ENCODE measurements at places on chromosomes 1 and 21.

- DNase-seq = no peak
Observed at GRCh38 chr1:81582467-81582986, 218.2 kb upstream of the ADGRL2 start.

GRCh38 chr1:175164751-175165150 lies 27.8 kb downstream of the KIAA0040 start:
- DNase-seq = no peak

GRCh38 chr1:212827831-212828278 lies 19.6 kb downstream of the SPATA45 start:
- no peak for DNase-seq

GRCh38 chr21:41745026-41745820 lies 21.6 kb downstream of the RIPK4 start:
- no peak for DNase-seq

DNA sequence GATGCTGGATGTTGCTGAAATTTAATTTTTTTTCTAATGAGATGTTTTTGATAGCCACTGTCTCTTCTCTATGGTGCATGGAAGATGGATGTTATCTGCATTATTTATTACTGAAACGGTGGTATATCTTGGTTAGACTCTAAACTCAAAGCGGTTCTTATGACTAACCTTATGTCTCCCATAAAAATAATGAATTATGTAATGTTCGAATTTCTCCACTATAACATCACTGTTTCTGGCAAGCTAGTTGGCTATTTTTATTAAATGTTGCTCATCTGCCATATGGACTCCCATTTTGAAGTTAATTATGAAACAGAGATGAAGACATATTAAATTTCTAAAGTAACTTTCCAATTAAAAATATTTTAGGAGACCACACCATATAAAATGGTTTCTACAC lies 808.6 kb upstream of the ADGRL4 start:
- no peak for DNase-seq

GRCh38 chr1:218351391-218352074 lies 6.4 kb downstream of the TGFB2 start:
- peak; percentile 46 for DNase-seq

- no peak for DNase-seq
Observed at GRCh38 chr1:175737451-175737850, 5.9 kb downstream of the TNR start.

- DNase-seq = no peak
Observed at GRCh38 chr1:154258784-154259183, 13.6 kb upstream of the HAX1 start.

GRCh38 chr1:193549081-193549480 lies 362.7 kb upstream of the B3GALT2 start:
- no peak for DNase-seq

GRCh38 chr1:101239095-101240040 lies 2.5 kb downstream of the S1PR1 start:
- DNase-seq = no peak

DNA sequence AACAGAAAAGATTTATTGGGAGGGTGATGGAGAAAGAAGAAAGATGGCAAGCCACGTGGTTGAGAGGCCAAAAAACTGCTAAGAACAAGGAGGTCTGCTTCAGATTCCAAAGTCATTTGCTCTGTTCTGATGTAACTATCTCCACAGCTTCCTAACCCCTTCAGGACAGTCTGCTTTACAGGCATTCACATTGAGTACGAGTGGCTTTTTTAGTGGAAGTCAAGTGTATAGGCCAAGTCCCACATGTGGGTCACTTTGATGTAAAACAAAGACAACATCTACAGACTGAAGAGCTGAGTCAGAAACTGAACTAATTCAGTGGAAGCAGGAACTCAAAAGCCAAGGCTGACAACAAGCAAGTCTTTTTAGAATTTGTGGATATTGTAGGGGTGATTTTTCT lies 128.7 kb upstream of the F3 start:
- DNase-seq = no peak

- DNase-seq = no peak
Observed at GRCh38 chr1:96708482-96708881, 13.1 kb upstream of the PTBP2 start.

GRCh38 chr1:159554261-159554660 lies 18.5 kb upstream of the OR10J5 start:
- DNase-seq = no peak

GRCh38 chr21:38429011-38429410 lies 69.3 kb downstream of the ERG start:
- no peak for DNase-seq

DNA sequence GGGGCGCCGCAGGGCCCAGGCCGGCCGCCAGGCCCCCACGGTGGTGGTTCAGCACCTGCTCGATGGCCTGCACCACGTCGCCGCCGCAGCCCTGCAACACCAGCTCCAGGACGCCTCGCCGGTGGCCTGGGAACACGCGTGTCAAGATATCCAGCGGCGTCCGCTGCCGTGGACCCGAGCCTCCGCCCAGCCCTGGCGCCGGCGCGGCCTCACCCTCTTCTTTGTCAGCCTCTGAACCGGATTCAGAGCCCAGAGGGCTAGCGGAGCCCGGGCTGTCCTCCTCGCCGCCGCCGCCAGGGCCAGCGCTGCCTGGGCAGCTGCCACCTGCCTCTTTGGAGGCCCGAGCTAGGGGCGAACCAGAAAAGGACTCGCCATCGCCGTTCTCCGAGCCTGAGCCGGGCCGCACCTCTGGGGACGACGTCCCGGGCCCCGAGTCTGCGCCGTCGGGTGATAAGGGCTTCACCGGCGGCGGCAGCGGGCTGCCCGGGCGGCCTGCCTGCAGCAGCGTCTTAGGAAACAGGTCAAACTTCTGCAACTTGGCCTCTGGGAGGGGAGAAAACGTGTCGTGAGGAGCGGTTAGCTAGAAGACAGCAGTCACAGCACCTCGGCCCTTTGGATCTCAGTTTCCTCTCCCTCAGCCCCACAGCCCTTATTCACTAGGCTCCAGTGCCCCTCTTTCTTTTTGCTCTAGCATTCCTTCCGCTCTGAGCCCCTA lies 3.9 kb downstream of the DMRTA2 start:
- DNase-seq = no peak

- no peak for DNase-seq
Observed at GRCh38 chr1:183218027-183218618, 32.1 kb downstream of the LAMC2 start.

DNA sequence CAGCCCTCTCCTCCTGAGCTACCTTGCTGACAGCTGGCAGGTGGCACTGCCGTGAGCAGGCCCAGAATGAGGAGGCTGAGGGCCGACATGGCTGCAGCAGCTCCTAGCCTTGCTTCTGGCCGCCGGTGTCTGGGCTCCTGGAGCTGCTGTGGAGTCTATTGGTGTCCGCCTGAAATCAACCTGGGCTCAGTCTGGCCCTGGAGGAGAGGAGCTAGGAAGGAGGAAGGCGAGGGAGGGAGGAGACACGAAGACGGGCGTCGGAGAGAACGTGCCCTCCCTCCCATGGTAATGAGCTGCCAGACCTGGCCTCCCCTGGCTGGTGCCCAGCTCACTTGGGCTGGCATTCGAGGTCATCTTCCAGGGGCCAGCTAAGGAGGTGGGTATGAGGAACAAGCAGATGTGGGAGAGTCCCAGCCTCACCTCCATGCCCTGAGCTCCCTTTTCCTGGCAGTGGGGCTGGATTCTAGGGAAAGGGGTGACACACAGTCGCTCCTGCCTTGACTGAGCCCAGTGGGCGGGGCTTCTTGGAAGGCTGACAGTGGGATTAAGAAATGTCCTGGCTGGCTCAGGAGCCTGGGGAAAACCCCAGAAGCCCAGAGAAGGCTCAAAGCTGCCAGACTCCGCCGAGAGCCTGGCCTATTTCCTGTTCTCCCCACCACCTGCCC lies at the start of gene PDZK1IP1:
Gene PDZK1IP1 (minus strand): TSS at position 193 of the 665 bp plus-strand sequence. CDS start 104 bp downstream, at position 89.
- DNase-seq = no peak

Data from HTR-8/SVneo (cell line).